Activated T-cell treated with anti-CD3 and anti-CD28 coated beads for 48 hours (primary cell): ENCODE measurements at places on chromosomes 5 and 9.

DNA sequence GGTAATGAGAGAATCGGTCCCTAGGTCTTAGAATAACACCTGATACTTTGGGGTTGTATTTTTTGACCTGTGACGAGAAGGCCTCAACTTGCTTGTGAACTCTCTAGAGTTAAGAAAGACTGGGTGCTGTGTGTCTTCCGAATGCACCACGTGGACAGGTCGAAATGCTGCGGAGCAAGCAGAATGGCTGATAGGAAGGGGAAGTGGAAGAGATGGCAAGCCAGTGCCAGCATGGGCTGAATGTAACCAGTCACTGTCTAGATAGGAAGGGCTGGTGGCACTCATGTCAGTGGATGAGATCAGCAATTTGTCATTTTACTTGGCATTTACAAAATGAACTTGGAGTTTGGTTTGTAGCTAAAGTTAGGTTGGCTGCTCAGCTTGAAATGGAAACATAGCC, 5.6 kb downstream of the OTULINL start:
- no peak for DNase-seq

- DNase-seq = no peak
Observed at GRCh38 chr5:109900911-109901627, 211.3 kb downstream of the MAN2A1 start.

GRCh38 chr9:88814577-88814976, 176.7 kb upstream of the S1PR3 start:
- DNase-seq = no peak

DNA sequence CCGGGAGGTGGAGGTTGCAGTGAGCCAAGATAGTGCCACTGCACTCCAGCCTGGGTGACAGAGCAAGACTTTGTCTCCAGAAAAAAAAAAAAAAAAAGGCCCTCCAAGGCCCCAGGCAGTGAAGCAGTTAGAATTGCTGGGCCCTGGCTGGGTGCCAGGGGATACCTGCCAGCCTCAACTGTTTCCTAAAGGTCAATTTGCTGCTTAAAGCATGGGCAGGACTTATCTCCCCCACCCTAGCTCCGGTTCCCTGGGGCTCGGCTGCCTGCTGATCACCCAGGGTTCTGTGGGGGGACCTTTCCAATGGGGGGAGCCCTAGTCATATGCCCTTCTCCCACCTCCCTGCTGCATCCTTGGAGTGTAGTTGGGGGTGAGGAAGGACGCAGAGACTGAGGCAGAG, 25.7 kb downstream of the NCS1 start:
- no peak for DNase-seq

GRCh38 chr5:122316656-122317055, 4.6 kb downstream of the SNCAIP start:
- no peak for DNase-seq
